ENCODE measurements at places on chromosomes 3 and 15.

DNA sequence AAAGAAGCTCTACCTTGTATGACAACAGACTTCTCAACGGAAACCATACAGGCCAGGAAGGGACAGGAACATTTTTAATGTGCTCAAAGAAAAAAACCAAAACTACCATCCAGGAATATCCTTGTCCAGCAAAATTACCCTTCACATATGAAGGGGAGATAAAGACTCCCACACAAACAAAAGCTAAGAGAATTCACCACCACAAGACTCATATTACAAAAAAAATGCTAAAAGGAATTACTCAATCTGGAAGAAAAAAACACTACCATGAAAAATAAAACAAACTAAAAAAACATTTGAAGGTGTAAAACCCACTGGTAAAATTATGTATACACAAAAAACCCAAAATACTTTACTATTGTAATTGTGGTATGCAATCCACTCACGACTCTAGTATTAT is 57.2 kb downstream of the DLG1 start:
- DNase-seq: no peak

DNA sequence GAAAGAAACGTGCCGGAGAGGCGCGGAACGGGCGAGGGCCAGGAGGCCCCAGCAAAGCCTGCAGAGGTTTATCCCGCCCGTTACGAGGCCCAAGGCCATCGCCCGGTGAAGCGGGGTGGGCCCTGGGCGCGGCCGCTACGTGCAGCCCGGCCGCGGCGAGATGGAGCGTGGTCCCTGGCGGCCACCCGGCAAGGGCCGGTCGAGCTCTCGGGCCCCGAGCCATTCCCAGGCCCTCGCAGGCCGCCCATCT is 1.1 kb downstream of the PKM start:
- DNase-seq: no peak

DNA sequence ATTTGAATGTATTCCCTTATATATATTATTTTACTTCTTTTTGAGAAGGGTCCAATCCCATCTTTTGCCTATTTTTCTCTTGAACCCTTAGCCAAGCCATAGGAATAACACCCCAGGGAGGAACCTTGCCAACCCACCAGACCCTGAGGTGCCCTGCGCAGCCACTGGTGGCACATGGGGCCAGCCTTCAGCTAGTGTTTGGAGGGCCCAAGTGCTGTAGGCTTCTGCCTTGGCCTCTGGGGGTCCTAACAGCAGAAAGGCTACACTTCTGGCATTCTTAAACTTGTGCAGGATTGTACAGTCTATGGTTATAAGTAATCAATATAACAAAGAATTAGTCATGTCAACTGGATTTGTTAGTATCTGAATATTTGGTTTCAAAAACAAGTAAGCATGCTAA is 34.5 kb downstream of the RUVBL1 start:
- no peak for DNase-seq

DNA sequence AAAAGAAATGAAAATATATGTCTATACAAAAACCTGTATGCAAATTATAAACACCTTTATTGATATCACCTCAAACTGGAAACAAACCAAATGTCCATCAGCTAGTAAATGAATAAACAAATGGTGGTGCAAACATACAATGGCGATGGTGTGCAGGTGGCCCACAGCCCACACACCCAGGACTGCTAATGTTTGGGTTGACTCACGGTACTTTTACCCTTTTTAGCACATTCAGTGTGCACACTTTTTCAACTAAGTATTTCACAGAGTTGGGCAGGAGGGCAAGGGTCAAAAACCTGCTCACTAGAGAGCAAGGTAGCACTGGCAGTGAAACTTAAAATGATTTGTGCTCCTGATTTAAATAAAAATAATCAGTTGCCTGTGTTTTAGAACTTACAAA is 123.1 kb upstream of the BHLHE40 start:
- no peak for DNase-seq

DNA sequence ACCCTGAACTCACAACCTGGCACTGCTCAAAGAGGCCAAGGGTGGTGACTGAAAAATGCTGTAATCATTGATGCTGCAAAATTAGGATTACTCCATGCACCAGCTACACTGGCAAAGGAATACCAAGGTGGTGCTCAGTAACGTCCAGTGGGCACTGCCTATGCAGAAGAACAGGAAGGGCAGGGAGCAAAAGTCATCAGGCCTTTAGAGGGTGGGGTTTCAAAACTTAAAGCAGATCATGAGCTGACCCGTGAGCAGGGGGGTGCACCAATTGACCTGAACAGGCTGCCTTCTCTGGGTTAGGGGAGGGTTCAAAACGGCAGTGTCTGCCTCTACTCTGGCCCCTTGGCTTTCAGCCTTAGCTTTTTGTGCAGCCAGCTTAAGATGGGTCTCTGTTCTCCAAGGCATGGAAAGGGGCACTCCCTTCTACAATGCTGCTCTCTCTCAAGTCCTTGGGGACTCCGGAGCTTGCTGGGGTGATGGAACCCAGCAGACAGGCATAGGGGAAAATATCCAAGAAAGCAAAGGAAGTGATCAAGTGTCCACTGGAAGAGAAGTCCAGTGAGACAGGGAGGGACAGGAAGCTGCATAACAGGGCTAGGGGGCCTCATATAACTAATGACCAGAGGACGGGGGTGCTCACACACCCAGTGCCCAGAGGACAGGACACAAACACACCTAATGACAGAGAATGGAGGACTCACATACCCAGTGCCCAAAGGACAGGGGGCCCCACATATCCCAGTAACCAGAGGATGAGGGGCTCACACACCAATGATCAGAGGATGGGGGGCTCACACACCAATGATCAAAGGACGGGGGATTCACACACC is 11.4 kb downstream of the RAB6B start:
- DNase-seq: no peak

GRCh38 chr15:45157974-45158373 is 28.2 kb downstream of the DUOX1 start:
- no peak for DNase-seq

GRCh38 chr15:79844221-79844620 is 52.6 kb downstream of the MTHFS start:
- no peak for DNase-seq

GRCh38 chr15:55564347-55565145 is 23.6 kb downstream of the PYGO1 start:
- DNase-seq: no peak

DNA sequence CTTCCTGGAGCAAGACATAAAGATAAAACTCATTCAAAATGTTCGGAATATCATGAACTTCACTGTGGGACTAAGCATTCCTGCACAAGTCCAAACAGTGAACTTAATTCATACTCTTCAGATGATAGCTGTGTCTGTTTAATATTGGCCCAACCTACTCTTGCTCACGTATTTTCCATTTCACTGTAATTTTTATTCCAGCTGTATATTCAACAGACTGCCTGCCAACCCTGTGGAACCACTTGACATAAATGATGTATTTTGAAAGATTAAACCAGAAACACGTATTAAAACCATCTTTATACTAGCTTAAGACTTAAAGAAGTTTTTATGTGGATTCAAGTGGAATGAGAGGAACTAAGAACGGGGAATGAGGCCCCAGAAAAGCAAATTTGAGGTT is 172.5 kb downstream of the TMEM108 start:
- DNase-seq: no peak

DNA sequence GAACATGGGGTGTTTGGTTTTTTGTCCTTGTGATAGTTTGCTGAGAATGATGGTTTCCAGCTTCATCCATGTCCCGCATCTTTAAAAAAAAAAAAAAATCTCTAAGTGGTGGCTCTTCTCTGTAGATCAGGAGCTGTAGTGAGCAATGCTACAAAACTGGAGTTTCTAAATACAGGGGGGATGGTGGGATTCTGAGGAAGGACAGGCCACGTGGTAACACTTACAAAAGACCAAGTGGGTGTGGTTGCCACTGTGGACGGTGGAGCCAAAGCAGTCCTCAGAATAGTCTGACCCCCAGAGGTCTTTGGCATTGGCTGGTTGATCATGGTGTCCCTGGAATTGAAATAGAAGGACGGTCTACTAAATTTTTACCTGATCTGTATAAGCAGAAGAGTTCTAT is 7.7 kb downstream of the CCRL2 start:
- DNase-seq: no peak

DNA sequence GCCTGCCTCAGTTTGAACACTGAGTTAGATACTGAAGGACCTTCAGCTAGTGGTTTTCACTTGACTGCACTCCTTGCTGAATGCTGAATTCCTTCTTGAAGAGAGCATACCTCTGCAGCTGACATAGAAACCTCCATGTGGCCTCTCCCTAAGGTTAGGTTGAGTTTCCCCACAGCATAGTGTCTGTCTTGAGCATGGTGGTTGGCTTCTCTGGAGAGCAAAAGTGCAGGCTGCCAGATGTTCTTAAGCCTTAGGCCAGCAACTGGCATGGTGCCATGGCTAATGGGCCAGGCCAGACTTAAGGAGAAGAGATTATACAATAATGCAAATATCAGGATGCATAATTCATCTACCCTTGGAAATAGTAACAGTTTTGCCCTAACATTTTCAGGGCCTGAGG is 545.6 kb upstream of the ZNF385D start:
- DNase-seq: no peak

Measured in activated CD4-positive, alpha-beta T cell treated with anti-CD3 and anti-CD28 coated beads for 1 hour (primary cell).